Amniotic stem cell (primary cell): ENCODE measurements at places on chromosomes 7 and 10.

DNA sequence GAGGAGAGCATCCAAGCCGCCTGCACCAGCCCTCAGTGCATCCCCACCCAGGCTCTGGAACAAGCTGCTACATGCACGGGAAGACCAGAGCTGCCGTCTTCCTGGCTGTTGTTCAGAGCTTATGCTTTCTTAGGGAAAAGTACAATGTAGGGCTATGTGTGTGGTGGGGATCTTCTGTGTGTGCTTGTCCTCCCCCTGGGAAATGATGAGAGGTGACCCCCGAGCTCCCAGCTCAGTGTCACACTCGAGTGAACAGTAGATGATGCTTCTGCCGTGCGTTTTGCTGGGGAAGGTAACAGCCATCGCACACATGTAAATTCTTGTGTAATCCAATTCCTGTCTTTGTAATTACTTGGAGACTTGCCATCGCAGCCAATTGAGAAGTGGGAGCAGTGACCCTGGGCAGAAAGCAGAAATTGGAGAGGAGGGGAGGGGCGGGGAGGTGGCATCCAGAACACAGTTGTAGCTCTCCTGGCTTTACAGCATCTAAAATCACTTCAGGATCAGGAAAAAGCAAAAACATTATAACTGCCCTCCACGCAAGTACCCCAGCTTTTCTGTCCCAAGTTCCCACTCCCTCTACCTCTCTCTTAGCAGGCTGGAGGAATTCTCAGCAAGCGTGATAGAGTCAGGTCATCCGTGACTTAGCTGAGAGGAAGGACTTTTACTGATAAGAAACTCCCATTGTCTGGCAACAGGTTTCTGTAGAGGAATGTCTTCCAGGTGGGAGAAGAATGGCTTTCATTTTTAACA, 149.6 kb downstream of the TCF7L2 start:
- DNase-seq, result no peak

DNA sequence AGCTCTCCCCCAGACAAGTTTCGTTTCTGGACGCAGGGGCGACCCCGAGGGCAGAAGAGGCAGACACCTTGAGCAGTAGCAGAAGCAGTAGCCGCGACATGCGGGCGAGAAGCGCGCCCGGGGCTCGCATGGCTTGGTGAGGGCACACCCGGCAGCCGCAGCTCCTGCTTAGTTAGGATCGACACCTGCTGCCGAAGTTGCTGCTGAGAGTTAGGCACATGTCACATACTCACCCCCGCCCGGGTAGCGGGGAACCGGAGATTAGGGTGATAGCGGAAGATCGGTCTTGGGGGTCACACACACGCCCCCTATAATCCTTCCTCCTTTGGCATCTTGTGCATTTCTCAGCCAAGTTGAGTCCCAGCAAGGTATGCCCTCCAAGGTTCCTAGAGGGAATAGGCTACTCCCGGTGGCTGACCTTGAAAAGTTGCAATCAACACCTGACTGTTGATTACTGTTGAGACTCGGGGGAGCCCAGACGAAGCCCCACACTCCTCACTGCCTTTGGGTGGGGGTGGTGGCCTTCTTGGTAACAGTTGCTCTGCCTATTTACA, 668 bp downstream of the GPR37 start:
- no peak for DNase-seq

- DNase-seq, result no peak
Observed at GRCh38 chr7:44489955-44490350, 505 bp downstream of the NUDCD3 start.

DNA sequence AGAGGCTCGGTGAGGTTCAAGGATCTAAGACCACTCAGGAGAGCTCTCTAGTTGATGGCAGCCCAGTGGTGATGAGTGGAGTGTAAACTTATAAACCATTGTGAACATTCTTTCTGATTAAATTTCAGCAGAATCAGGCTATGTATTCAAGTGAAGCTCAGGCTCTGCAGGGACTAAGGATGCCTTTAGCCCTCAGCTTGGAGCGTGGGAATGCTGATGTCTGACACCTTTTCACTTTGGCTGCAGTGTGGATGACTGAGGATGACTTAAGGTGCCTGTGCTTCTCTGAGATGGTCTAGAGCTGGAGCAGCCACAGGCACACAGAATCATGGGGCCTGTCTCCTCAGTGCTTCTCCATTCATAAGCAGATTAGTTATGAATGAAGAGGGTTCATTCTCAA, 150.4 kb downstream of the SORCS3 start:
- no peak for DNase-seq

DNA sequence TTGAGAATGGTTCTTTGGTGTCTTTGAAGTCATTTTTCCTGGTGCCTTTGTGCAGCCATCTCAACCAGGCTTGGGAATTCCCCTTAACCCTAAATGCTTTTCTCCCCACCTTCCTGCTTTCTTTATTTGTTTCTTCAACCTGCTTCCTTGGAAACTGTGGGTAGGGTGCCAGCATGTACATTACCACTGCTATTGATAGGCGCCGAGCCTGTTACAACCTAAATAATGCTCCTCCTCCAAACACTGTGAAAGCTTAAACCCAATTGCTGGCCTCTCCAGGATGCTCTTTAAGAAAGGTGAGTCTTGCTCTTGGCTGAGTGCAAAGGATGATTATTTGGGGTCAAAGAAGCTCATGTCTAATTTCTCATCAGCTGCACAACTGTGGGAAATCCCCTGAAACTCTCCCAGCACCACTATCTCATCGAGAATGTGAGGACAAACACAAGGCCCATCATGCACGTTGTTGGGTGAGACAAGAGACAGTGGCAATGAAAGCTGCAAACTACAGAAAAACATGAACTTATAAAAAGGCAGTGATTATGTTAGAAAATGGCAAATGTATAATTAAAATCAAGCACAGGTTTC, 285.5 kb upstream of the IGFBP3 start:
- DNase-seq, result no peak
